ENCODE measurements at places on chromosomes 16 and 17.

GRCh38 chr16:85054948-85055492 lies 27.4 kb downstream of the KIAA0513 start:
- DNase-seq = peak; percentile 2

DNA sequence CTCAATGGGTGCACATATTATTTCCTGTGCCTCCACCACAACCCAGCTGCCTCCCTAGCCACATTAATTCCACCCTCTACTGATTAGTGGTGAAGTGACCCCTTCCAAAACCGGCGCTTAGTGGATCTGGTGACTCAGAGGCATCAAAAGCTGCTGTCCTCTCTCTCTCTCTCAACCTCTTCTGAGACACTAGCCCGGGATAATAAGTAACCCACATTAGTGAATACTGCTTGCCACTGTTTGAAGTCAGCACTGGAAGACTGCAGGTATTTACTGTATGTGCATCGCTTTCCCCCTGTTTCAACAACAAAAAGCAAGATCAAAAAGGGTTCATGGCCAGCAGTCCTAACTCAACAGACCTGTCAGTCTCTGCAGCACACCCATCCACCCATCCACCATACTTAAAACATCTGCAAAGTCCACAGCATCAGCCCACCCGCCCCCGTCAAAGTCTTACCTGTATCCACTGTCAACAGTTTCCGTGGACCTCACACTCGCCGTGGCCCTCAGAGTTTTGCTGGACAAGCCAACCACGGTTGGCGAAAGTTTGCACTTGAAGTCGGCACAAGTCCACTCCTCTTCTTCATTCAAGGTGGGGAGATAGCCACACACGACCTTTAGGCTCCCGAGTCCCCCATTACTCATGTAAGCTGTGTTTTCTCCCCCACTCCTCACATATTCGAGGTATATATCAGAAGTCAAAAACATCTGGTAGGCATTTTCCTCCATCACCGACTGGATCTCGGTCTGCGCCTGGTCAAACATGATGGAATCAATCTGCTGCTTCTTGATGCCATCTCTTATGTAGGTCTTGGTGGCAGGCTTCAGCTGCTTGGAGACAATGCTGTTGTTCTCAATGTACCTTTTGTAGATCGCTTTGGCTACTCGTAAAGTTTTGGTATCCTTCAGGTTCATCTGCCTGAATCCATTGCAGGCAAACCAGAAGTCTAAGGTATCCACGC lies 3.8 kb downstream of the AXIN2 start:
- no peak for DNase-seq

DNA sequence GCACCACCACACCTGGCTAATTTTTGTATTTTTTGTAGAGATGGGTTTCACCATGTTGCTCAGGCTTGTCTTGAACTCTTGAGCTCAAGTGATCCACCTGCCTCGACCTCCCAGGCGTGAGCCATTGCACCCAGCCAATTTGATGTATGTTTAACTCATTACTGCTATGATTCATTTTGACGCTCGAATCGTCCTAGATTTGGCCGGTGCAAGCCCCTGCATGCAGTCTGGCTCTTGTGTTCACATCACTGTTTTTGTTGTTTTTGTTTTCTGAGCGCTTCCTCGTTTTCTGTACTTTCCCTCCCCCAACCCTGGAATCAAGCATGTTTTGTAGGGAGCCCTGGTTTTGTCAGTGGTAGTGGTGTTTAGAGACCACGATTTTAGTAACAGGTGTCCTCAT lies 7.8 kb upstream of the DUS1L start:
- DNase-seq = no peak

- no peak for DNase-seq
These were observed 5.9 kb upstream of the DPEP2 start for GRCh38 chr16:68005211-68005610.

- no peak for DNase-seq
These were observed 671.2 kb downstream of the CDH8 start for GRCh38 chr16:61364990-61365389.

DNA sequence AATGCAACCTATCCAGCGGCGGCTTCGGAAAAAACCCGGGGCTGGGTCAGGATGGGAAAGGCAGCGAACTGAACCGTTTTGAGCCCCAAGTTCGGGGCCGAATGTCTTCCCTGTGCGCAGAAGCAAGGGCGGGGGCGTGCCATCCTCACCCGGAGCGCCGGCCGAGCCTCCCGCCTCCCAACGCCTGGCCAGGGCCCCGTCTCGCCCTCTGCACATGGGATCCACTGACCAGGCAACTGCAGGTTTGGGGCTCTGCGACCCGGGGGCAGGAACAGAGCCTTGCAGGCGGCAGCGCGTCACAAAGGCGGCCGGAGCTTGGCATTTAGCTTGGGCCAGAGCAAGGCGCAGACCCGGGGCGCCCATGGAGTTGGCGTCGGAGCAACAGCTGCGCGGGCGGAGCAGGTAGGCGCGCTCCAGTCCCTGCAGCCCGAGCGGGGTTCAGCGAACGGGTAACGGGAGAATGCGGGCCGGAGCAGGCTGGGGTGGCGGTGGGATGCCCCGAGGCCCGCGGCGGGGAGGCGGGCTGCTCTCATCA lies at the start of gene FBXO39:
FBXO39 (plus strand) TSS at position 345 of the 535 bp plus-strand sequence. CDS start 3,654 bp downstream, outside the sequence.
- DNase-seq = no peak

GRCh38 chr16:66525396-66526180 lies 24.3 kb downstream of the TK2 start:
- DNase-seq = no peak

- no peak for DNase-seq
These were observed 27.2 kb downstream of the MAP2K4 start for GRCh38 chr17:12047681-12048376.

DNA sequence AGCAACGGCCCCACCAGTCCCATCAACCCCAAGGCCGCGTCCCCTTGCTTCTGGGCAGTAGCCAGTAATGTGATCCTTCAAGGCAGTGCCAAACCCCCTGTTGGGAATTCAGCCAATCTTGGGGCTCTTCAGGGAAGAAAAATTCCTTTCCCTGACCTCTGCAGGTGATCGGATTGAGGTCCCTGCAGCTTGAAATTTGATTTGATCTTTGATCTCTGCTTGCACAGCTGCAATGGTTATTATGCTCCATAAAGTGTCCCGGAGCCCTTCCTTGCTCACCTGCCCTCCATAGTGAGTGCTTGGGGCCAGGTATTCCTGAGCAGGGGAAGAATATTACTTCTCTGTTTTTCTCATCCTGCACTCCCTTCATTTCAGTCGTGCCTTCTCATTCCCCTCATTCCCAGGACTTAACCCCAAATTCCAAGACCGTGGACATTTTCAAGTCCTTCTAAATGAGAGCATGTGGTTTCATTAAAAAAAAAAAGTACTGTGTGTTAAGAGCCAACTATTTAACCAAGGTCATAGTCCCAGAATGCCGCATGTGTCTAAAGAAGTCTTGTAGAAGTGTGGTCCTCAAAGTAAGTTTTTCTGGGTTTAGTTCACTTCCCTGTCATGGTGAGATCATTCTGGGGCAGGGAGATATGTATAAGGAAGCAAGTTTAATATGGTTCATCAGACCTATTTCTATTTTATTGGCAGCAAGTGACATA lies 56.3 kb downstream of the SOX9 start:
- DNase-seq = no peak

- no peak for DNase-seq
These were observed 5.3 kb downstream of the SHPK start for GRCh38 chr17:3630781-3631180.

GRCh38 chr17:7477392-7478275 lies 1.8 kb downstream of the ZBTB4 start:
- peak; percentile 93 for DNase-seq

DNA sequence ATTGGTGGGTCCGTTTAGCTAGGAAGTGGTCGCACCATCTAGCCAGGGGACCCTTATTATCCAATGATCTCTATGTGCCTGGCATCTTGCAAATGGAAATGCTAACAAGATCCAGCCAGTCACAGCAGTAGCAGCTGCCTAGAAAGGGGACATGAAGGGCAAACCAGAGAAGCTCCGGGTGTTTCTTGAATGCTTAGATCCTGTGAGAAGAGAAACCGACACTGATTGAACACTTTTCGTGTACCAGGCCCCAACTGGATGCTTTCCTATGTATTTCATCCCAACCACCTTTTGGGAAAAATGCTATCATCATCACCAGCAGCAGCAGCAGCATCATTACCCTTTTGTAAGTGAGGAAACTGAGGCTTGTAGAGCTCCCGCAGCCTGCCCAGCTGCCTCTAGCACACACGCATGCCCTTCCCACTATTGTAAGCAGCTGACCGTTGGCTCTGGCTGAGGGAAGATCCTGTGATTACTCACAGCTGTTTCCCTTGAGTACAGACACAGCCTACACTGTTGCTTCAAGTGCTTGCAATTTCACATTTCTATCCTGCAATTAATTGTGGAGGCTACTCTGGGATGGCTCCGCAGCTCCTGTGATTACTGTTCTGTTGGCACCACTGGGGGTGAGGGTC lies 180.7 kb upstream of the CACNG5 start:
- peak; percentile 32 for DNase-seq

DNA sequence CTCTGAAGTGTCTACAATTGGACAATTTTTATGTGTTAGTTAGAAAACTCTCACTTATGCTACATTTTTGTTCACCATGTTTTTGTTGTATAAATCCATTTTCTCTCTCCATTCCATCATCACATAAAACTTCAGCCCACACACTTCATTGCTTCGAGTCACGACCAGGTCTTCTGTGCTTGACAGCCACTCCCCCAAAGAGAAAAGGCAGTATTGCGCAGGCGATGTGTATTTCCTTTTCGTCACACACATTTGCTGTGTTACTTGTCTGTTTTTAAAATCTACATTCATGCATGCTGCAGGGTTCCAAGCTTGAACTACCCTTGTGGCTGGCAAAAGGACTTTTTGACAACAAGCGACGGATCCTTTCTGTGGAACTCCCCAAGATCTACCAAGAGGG lies 10.5 kb downstream of the GINS3 start:
- no peak for DNase-seq

GRCh38 chr17:7133424-7133823 lies 18.8 kb upstream of the ASGR2 start:
- no peak for DNase-seq

GRCh38 chr16:25606069-25606468 lies 85.7 kb upstream of the HS3ST4 start:
- DNase-seq = no peak

DNA sequence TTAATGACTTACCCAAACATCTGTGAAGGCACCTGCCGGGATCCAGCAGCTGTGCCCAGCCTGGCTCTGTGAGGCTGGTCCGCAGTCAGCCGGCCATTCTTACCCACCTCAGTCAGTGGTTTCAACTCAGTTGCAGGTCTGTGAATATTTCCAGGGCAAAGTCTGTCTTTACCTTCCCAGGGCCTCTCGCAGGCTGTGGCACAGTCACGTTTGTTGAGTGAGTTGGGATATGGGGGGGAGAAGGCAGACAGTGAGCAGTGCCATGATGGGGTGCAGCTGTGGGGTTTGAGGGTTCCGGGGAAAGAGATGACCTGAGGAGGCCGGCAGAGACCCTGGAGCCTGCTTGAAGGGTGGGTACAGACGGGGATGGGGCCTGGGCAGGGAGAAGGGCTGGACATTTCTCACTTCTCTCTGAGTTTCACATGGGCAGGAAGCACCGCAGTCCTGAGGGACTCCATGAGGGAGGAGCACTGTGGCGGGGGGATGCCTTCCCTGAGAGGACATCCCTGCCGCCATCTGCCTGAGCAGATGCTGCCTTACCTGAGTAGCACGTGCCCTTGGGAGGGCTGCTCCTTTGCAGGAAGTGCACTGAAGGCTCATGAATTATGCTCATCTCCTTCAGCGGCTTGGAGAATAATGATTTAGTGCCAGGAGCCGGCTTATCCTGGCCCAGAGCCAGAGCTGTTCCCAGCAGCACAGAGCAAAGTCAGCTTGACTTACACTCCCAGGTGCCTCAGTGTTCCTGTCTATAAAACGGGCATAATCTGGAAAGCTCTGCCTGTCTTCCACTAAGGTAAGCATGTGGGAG lies 48.1 kb downstream of the KSR1 start:
- DNase-seq = no peak

DNA sequence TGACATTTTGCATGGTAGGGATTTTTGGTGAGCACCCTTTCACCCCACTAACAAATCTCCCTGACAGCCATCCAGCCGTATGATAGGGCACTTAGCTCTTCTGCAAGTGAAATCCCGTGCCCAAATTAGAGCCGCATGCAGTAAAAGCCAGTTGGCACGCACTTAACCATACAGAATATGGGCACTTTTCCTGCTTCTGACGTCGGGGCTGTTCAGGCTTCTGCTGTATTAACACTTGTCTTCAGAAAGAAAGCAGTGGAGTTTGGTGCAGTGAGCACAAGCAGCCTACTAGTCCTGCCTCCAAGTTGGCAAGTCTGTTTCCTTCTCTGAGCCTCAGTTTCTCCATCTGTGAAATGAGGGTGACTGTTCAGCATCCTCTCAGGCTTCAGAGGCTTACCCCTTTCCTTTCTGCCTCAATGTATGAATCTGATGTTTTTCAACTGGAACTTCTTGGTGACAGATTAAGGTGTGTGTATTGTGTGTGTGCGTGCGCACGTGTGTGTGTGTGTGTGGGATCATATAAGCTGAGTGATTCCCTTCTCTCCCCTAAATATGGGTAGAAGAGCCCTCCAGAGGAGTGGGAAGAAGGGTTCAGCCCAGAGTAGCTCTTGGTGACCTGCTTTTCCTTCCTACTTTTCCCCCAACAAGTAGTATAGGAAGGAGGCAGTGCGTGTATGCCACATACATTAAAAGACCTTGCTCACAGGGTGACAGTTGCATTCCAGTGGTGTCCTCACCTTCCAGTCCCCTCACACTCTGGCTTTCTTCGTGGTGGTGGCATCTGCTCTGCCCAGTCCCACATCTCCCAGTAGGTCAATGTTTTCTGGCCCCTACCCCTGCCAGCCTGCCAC lies 19.0 kb downstream of the IGF2BP1 start:
- DNase-seq = no peak

DNA sequence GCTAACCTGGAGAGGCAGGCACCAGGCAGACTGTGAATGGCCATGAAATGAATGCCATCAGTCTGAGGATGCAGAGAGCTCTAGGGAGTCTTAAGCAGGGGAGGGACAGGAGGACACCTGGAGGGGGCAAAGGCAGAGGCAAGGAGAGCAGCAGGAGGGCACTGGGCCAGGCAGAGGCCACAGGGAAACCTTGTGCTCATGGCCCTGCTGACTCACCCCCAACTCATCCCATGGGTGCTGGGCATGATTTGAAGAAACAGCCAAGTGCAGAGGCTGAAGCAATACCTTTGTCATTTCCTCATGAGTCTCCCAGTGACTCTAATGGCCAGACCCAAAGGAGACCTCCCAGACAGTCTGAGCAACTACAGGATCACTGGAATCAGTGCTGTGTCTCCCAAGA lies 141.4 kb downstream of the TMEM132E start:
- no peak for DNase-seq

GRCh38 chr16:53523126-53523804 lies 20.3 kb upstream of the AKTIP start:
- DNase-seq = no peak

GRCh38 chr16:86355951-86356350 lies 154.4 kb upstream of the FOXF1 start:
- no peak for DNase-seq

All from AG09319 (cell line).